ENCODE measurements at places on chromosomes 7 and 10. TPM values are rescaled to one million over a fixed set of nuclear protein-coding genes. Genes with fewer than 3 reads are reported as not detected.

DNA sequence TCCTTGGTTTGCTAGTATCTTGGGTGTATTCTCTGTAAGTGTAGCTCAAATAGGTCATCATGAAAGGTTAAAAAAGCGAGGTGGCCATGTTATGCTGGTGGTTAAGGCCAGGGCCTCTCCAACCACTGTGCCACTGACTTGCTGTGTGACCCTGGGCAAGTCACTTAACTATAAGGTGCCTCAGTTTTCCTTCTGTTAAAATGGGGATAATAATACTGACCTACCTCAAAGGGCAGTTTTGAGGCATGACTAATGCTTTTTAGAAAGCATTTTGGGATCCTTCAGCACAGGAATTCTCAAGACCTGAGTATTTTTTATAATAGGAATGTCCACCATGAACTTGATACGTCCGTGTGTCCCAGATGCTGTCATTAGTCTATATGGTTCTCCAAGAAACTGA lies 17.1 kb downstream of the SCD start:
- DNase-seq = no peak
- H3K27ac ChIP-seq = no peak overlapping the region
- H3K36me3 ChIP-seq = peaks cover 5% of the 10 kb centered on the region

DNA sequence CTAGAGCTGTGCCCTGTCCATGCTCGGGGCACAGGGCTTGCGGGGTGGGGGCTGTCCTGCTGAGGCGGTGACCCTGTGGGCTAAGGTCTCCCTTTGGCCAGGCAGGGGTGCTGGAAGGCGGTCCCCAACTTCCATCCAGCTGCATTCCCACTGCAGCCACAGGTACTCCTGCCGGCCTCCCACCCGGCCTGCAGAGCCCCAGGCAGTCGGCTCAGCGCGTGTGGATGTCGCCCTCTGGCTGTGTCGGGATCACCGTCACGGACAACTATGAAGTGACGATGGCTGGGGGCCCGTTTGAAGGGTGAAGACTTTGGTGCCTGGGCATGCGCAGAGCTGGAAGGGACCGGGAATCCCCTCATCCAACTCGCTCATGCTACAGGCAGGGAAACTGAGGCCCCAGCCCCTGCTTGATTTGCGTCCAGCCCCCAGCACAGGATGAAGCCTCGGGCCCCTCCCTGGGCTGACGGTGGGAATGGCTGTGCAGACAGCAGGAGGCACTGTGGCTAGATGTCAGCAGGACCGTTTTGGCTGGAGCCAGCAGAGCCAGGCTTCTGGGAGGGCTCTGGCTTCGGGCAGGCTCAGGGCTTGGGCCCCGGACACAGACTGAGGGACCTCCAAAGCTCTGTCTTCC lies 2.3 kb upstream of the TMEM184A start:
- H3K36me3 ChIP-seq = peaks cover 4% of the 10 kb centered on the region
- DNase-seq = peak; percentile 56
- H3K4me1 ChIP-seq = peaks cover 38% of the 10 kb centered on the region
- H3K27ac ChIP-seq = no peak overlapping the region
- H3K27me3 ChIP-seq = no peaks in the 10 kb centered on the region

The PLEKHS1 gene
- 62.4 TPM for polyA plus RNA-seq

The ABCC2 gene
- 94.3 TPM for polyA plus RNA-seq
